SJCRH30 (cell line): ENCODE measurements at places on chromosomes 1 and 21. TPM values are rescaled to one million over a fixed set of nuclear protein-coding genes. Genes with fewer than 3 reads are reported as not detected.

GRCh38 chr1:65341381-65341780 lies 32.0 kb downstream of the DNAJC6 start:
- no peak for DNase-seq

- DNase-seq = peak; percentile 94
These were observed 809 bp downstream of the SYT11 start for GRCh38 chr1:155859881-155860871.

IL10 gene
- total RNA-seq = 0.16 TPM in 1 of 2 replicates, not detected in the other

- DNase-seq = no peak
These were observed 10.4 kb downstream of the CBR3 start for GRCh38 chr21:36145259-36145658.

DNA sequence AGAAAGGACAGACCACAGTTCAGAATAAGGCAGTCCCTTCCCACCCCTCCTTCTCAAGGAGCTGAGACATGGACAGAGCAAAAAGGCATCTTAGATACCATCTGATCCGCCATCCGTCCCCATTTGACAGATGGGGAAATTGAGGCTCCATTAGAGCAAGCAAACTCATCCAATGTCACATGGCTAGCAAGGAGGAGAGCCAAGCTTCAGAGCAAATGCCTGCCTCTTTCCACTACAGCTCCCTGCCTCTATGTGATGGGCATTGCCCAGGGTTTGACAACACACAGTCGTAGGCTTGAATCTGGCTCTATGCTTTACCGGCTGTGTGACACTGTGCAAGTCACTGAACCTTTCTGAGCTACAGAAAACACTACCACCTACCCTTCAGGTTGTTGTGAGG lies 3.9 kb downstream of the SLC30A2 start:
- DNase-seq = no peak

CFAP74 gene
- total RNA-seq = not detected in 2 replicates

PBX1 gene
- 39.0 and 39.1 TPM in 2 replicates for total RNA-seq

GRCh38 chr1:96363826-96364225 lies 357.8 kb upstream of the PTBP2 start:
- DNase-seq = no peak

DNA sequence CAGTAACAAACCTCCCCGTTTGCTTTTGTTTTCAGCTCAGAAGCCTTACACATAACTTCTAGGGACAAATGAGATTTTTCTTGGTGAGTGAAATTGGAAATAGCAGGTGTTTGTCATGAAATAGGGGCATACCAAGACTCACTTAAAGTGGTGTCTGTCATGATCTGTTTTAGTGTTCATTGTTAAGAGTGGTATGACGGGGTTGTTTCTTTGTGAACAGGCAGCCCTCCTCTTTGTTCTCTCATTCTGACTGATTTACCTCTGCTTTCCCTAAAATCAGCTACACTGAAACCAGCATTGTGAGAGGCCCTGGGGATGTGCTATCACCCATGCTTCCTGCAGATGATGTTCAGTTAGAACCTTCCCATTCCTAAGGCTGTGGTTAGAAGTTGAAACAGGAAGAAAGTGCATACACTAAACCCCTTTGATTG lies 2.5 kb upstream of the ERO1B start:
- DNase-seq = no peak

GRCh38 chr1:2556277-2556677 lies at the start of gene TNFRSF14:
TNFRSF14 (plus strand) TSS chr1:2556371; CDS start chr1:2556665, 294 bp downstream.
- DNase-seq = no peak

OVAAL gene
- not detected in 2 replicates for total RNA-seq
